ENCODE measurements at places on chromosomes 5 and 9.

- DNase-seq, result no peak
These were observed 70.9 kb downstream of the GAPVD1 start for GRCh38 chr9:125332527-125332926.

GRCh38 chr9:87667164-87667738 lies 58.7 kb upstream of the CTSL start:
- no peak for DNase-seq

DNA sequence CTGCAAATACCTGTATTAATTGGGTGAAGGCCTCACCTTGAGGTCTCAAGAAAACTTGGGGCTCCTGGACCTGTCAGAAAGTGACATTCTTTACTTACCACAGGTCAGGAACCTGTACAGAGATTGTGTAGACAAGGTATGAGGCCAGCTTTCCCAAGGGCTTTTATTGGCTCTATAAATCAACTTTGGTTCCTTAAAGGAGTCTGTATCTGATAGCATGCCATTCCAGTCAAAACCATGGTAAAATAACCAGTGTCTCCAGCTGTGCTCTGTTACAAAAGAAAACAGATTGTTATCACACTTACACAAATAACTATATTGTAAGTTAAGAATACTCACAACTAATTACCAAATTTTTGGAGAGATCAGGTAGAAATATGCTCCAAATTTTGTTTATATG lies 64.5 kb downstream of the COL15A1 start:
- no peak for DNase-seq

GRCh38 chr5:111720333-111720890 lies 36.6 kb downstream of the NREP start:
- DNase-seq, result no peak

DNA sequence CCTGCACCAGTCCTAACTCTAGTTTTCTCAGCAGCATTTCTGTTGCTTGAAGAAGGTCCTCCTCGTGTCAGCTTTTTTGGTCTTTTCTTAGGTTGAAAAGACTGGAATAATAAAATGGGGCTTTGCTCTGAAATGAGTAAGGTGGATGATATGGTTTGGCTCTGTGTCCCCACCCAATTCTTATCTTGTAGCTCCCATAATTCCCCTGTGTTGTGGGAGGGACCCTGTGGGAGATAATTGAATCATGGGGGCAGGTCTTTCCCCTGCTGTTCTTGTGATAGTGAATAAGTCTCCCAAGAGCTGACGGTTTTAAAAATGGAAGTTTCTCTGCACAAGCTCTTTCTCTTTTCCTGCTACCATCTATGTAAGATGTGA lies 53.6 kb downstream of the LIX1 start:
- DNase-seq, result no peak

DNA sequence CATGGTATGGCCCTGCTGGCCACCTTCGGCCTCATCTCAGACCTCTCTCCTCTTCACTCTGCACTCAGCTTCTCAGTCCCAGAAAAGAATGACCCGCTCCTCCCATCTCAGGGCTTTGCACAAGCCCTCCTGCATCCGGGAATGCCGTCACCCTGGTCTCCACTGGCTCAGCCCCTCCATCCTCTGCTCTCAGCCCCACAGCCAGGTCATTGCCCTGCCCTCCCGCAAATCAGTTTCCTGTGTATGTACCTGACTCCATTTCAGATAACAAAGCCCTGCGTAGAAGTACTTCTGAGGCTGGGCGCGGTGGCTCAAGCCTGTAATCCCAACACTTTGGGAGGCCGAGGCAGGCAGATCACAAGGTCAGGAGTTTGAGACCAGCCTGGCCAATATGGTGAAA lies 28.9 kb upstream of the EEIG1 start:
- DNase-seq, result no peak

GRCh38 chr5:117892360-117892759 lies 1096.0 kb downstream of the DTWD2 start:
- no peak for DNase-seq

- DNase-seq, result no peak
These were observed 26.3 kb downstream of the ANP32B start for GRCh38 chr9:98009437-98009836.

DNA sequence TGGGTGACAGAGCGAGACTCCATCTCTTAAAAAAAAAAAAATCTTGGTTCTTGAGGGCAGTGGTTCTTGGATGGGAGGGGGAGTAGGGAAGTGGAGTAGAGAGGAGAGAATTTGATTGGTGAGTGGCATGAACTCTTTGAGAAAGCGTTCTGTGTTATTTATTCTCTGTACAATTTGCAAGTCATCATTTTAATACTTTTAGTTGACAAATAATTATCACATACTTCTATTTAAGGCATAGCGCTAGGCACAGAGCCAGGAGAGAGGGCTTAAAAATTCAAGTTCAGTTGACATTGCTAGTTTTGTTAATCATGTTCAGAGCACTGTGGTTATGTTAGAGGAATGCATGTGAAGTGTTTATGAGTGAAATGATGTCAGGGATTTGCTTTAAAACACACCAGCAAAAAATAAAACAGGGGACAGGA lies 24.6 kb downstream of the HSDL2 start:
- no peak for DNase-seq

- no peak for DNase-seq
These were observed 30.0 kb downstream of the TRIP13 start for GRCh38 chr5:922436-923280.

GRCh38 chr9:125074976-125075375 lies 68.4 kb downstream of the SCAI start:
- DNase-seq, result no peak

GRCh38 chr5:140608722-140609121 lies 24.3 kb downstream of the CD14 start:
- no peak for DNase-seq

GRCh38 chr5:112795944-112796678 lies 58.4 kb downstream of the APC start:
- no peak for DNase-seq

DNA sequence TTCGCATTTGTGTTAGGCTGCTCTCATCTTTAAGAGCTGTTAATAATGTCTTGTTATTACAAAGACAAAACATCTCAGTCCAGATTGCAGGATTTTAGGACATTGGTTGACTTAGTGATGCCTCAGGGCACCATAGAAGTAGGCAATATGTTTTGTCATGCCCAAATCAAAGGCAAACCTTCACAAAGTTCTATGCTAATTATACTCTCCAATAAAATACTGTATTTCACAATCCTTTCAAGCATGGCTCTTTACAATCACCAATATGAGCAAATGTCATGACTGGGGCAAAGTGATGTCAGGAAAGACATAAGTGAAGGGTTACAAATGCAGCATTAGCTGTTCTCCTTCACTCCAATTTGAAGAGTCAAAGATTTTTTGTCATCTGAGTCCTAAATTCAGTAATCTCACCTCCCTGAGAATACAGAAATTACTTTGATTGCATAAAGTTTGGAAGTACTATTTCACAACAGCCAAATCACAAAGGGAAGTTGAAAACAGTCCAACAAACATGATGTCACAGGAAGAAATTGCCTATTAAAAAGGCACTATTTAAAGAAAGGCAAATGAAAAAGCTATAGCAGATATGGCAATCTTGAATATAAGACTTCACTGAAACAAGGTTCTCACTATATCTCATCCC lies 303.2 kb downstream of the PRR16 start:
- no peak for DNase-seq

DNA sequence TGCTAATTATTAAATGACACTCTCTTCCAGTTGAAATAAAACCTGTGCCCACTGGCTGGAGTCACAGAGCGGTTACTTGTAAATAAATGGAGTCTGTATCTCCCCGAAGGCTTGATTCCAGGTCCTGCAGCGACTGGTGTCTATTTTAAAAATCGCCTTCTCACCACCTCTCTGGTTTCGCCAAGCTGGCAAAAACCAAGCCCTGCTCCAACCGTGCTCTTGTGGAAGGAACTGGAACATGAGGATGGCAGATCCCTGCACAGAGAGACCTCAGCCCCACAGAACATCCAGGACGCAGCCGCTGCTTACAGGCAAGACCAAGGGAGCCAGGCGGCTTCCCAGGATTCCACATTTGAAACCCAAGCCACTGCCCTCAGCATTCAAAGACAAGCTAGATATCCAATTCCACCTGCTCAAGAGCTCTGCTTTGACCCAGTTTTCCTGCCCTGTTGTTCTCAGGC lies 15.0 kb downstream of the SEMA4D start:
- no peak for DNase-seq

GRCh38 chr9:69254223-69254622 lies 70.8 kb upstream of the ENTREP1 start:
- no peak for DNase-seq

DNA sequence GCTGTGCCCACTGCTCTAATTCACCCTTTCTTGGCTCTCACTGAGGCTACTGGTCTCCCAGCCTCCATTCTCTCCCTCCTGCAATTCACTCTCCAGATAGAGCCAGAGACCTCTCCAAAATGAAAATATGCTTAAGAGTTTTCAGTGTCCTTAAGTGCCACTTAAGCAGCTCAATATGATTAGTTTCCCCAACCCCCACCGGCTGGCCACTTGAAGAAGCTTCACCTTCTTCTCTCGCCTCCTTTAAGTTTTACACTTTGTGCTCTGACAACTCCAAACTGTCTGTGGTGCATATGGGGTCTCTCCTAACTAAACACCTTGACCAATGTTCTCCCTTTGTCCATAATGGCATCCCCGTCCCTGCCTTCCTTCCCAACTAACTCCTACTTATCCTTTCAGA lies 53.4 kb downstream of the CDK5RAP2 start:
- DNase-seq, result no peak

- no peak for DNase-seq
These were observed 305.8 kb downstream of the PDE4D start for GRCh38 chr5:59587489-59588337.

GRCh38 chr5:151002250-151002649 lies 18.1 kb upstream of the GPX3 start:
- DNase-seq, result no peak

- peak; percentile 19 for DNase-seq
These were observed 42.2 kb upstream of the FBP1 start for GRCh38 chr9:94681508-94681907.

GRCh38 chr9:117887383-117887782 lies 183.2 kb downstream of the TLR4 start:
- DNase-seq, result no peak

GRCh38 chr9:123174079-123174478 lies 94.3 kb downstream of the STRBP start:
- no peak for DNase-seq

DNA sequence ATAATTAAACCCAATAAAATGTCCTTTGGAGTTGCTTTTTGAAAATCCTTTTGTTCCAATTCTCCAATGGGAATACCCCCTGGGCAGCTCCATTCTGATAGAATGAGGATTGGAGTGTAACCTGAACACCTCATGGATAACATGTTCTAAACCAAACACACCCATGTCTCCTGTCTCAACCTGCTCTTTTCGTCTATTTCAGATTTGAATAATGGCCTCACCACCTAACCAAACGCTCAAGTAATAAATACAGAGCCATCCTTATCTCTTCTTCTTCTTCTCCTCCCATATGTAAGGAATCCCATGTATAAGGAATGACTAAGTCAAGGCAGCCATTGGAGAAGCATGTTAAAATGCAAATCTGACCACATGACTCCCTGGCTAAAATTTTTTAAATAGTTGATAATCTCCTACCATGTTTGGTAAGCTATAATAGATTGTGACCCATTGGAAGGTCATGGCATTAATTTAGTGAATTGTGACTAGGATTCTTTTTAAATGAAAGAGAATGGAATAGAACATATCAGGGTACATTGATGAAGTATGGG lies 26.0 kb downstream of the ELL2 start:
- no peak for DNase-seq

DNA sequence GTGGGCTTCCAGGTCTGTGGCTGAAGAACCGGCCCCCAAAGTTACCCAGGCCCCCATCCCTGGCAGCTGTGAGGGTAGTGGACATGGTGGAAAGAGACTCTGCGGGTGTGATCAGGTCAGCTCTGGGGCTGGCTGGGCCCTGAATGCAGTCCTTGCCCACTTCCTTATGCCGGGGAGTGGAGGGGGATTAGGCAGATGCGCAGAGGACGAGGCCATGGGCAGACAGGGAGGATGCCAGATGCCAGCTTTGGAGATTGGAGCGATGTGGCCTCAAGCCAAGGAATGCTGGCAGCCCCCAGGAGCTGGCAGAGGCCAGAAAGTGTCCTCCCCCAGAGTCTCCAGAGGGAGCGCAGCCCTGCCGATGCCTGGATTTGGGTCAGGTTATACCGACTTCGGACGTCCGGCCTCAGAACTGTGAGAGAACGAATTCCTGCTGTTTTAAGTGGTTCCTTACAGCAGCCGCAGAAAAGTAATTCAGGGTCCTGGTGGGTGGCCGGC lies 69.8 kb downstream of the ADAMTS2 start:
- DNase-seq, result no peak

DNA sequence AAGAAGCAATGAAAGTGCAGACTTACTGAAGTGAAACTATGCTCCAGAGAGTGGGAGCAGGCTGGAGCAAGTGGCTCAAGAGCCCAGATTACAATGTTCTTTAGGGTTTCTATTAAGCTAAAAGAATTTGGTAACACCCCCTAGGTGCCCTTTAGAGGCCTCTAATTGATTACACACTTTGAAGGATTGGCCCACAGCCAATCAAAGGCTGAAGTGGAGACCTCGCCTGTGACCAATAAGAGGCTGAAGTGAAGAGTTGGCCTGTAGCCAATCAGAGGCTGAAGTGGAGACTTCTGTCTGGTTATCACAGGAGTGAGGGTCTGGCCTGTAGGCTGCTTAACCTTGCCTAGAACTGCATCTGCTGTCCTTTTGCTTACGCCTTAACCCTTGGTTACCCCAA lies 46.7 kb upstream of the SPATA31C2 start:
- no peak for DNase-seq

DNA sequence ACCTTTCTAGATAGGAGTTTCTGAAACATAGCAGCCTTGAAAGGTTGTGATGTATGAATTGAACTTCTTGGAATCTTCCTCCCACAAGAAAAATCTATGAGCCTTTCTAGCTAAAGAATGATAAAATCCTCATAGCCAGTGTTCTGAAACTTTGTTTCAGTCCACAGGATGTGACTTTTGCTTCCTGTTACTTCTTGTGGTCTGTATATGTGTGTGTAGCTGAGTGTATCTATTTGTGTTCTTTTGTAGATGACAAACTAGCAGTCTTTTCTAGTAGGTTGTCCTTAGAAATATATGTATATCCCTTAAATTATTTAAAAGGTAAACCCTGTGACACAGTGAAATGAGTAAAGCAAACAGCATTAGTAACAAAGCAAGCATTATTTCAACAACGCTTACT lies 188.8 kb downstream of the MRPS30 start:
- no peak for DNase-seq

GRCh38 chr9:108271236-108271635 lies 584.5 kb downstream of the ACTL7B start:
- no peak for DNase-seq
